ENCODE measurements at places on chromosomes 2 and 18.

DNA sequence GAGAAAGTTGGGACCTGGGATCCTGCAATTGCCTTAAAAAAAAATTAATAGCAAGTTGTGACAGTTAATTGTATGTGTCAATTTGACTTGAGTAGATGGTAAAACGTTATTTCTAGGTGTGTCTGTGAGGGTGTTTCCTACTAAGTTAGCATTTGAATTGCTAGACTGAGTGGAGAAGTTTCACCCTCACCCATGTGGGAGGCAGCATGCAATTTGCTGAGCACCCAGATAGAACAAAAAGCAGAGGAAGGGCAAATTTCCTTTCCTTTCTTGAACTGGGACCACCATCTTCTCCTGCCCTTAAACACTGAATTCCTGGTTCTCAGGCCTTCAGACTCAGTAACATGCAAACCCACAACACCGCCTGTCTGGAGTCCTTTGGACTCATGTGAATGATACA lies 455.7 kb downstream of the GALR1 start:
- no peak for DNase-seq

DNA sequence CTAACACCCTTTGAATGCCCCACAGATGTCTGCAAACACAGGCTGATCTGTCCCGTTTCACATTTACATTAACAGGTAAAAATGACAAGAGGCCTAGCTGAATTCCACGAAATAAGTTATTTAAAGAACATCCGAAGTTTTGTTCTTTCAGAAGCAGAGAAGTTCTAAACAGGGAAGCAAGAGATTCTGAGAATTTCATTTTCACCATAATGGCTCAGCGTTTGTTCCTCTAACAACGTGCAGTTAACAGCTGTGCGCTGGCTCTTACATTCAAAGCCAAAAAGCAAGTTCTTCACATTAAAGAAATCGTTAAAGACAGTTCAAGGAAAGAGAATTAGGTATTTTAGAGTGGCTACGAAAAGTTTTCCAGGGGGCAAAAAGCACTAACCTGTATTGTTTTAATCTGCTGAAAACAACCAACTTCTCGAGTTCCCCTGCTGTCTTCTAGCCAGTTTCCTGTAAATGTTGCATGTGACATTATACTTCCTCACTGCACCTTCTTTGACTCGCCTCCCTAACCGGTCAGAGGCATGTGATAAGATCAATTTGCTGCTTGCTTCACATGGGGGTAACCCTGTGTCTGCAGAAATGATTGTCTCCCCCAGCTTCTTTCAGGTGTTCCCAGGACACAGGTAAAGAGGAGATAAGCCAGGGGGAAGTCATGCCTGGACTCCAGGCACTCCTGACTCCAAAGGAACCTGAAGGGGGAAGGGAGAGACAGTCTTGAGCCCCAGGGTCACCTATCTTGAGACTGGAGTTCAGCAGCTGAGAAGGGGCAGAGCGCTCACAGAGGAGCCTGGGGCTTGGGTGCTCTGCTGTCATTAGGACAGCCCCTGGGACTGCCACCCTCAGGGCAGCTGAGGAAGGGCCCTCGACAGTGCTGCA lies 36.8 kb upstream of the WIPF1 start:
- peak; percentile 58 for DNase-seq

DNA sequence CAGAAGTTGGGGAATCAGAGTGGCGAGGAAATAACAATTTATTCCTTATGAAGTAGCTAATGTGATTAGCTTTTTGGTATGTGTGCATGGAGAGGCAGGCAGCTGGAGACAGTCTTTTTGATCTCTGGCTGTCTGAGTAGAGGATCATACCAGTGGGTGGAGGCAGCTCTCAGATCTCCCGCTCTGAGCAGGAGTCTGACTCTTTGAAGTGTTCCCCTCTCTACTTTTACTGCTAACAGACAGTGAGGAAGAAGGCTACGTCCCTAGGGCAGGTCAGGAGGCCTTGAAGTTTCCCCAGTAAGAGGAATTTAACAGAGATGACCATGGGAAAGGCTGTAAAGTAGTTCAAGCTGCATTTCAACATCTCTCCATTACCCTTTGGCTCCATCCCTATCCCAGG lies 111.9 kb upstream of the REG3A start:
- no peak for DNase-seq

GRCh38 chr2:25347205-25347815 lies 5.6 kb upstream of the DNMT3A start:
- DNase-seq: peak; percentile 57

DNA sequence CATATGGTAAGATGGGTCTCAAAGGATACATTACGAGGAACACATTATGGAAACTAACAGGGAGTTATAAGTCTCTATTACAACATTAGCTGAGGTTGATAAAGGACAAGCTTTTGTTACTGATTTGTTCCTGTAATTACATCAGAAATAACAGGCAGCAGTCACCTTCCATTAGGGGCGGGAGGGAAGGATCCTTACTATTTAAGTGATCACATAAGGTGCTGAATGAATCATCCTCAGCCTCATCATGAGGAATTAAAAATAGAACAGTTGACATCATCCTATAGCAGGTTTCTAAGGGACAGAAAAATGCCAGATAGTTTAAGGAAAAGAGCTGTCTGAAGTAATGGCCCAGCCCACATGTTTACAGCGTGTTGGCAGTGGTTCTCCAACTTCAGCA lies 86.9 kb upstream of the MGAT5 start:
- DNase-seq: peak; percentile 57

- peak; percentile 98 for DNase-seq
Observed at GRCh38 chr2:160075171-160075570, 12.8 kb upstream of the PLA2R1 start.

DNA sequence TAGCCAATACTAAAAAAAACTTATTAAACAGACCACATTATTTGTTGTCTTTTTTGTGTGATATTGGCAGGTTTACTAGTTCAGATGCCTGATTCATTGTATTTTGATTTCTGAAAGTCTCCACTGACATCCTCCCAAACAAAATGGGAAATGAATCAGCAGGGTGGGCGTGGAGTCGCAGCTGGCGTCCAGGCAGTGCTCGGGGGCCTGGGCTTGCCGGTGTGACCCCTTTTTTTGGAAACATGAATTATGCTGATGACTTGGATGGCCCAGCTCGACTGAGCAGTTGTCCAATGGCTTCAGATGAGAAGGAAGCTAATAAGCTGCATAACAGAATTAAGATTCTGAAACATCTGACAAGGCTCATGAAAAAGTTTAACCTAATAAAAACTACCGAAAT lies 1.7 kb upstream of the KCNG2 start:
- DNase-seq: no peak

DNA sequence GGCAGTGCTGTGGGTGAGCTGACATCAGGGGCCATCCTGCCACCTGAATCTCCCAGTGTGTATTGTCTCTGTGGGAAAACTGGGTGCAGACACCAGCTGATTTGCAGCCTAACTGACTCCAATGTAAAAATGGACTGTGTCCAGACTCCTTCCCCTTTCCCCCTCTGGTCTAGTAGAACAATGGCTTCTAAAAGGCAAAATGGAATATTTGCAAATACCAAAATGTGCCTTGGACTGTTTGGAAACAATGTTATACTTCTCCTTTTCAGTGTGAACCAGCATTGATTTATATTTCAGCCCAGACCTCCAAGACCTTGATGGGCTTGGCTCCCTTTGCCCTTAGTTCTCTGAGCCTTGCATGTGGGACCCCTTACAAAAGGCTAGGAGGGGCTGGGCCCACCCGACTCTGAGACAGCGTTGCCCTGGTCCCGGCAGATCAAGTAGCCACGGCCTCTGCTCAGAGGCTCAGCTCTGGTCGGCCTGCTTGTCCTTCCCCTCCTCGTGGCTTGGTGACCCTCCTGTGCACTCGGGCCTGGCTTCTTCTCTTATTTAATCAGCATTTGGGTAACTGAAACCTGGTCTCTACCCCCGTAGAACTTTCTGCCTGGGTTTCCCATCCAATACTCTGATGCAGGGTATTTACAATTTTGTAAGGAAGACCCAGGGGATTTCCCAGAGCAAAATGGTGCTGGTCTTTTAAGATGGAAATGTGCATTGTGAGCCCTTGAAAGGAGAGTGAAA lies 18.0 kb upstream of the ACKR3 start:
- no peak for DNase-seq

GRCh38 chr2:212882626-212883025 lies 268.8 kb downstream of the IKZF2 start:
- no peak for DNase-seq

- no peak for DNase-seq
Observed at GRCh38 chr18:51037230-51037629, 7.2 kb downstream of the SMAD4 start.

DNA sequence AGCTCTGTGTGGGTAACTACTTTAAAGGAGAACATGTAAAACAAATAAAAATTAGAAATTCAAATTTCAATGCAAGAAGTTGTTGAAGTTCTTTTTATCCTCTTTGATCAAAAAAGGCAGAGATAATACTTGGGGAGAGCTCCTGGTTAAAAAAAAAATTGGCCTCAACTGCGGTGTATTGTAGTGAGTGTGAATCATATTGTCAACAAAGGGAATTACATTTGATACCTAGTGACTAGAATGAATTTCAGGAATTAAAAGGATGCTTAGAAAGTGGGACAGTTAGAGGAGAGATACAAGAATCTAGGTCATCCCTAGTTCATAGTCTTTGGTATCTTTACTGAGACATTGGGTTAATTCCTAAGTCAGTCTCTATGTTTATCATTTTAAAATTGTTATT lies 473.0 kb downstream of the CCDC85A start:
- DNase-seq: no peak

- no peak for DNase-seq
Observed at GRCh38 chr2:45626387-45627221, 15.5 kb upstream of the SRBD1 start.

Measured in GM23248 (cell line).